SJCRH30 (cell line): ENCODE measurements at places on chromosomes 2 and 18.
A peak's percentile ranks its signal among the peaks of the same experiment; 100 is the strongest.

DNA sequence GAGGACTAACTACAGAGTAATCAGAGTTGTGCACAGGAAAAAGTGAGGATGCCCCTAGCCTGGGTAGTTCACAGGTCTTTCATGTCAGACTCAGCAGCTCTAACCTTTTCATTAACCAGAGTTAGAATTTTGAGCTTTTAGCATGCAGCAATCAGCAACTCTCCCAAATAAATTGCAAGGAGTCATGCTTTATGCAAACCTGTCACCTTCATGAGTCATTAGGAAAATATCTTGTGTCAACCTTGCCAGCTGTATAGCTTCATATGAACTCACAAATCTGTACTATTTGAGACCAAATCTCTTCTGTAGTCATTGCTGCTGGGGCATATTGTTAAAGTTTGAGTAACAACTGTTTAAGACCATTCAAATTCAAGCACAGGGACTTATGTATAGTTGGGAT is 382.3 kb upstream of the NT5C1B start:
- no peak for DNase-seq

GRCh38 chr2:68368654-68369336 is 3.7 kb downstream of the PLEK start:
- peak; percentile 18 for DNase-seq

GRCh38 chr18:75131381-75132000 is 77.4 kb downstream of the PTGR3 start:
- DNase-seq, result no peak

- DNase-seq, result no peak
These were observed 7.8 kb upstream of the CNDP1 start for GRCh38 chr18:74526488-74526887.

DNA sequence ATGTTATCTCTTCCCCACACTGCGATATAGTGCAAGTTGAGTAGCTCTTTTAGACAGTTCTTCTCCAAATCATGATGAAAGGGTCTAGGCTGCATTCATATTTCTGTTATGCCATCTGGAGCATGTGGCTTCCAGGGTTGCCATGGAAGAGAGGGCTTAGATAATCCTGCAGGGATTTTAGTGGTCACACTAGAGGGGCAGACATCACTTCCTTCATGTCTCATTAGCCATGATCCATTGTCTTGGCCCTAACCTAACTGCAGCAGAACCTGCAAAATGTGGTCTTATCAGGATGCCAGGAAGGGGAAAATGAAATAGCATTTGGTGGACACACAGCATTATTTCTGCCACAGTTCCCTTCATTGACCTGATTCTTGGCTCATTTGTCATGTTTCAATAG is 83.1 kb downstream of the ADAM23 start:
- peak; percentile 53 for DNase-seq

DNA sequence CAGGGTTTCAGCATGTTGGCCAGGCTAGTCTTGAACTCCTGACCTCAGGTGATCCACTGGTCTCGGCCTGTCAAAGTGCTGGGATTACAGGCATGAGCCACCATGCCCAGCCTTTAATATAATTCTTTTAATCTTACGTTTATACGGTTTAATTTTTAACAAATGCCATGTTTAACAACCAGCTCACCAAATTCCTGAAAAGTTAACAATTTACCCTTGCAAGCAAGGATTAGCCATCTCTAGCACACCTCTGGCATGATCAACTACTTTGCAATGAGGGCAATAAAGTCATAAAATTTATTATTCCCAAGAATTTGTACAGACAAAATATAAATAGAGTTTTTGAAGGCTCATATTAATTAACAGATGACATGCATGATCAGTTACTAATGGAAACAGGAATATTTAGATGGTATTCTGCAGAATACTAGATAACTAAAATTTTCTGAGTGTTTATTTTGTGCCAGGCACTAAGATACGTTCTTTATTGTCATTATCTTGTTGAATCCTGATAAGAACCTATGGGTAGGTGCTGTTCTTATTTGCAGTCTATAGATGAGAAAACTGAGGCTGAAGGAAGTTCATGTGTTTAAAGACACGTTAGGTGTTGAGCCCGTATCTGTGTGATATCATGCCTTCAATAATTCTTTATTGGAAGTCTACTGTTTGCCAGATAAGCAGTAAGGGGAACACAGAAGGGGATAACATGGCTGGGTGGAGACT is 190.1 kb downstream of the CDCA7 start:
- no peak for DNase-seq

DNA sequence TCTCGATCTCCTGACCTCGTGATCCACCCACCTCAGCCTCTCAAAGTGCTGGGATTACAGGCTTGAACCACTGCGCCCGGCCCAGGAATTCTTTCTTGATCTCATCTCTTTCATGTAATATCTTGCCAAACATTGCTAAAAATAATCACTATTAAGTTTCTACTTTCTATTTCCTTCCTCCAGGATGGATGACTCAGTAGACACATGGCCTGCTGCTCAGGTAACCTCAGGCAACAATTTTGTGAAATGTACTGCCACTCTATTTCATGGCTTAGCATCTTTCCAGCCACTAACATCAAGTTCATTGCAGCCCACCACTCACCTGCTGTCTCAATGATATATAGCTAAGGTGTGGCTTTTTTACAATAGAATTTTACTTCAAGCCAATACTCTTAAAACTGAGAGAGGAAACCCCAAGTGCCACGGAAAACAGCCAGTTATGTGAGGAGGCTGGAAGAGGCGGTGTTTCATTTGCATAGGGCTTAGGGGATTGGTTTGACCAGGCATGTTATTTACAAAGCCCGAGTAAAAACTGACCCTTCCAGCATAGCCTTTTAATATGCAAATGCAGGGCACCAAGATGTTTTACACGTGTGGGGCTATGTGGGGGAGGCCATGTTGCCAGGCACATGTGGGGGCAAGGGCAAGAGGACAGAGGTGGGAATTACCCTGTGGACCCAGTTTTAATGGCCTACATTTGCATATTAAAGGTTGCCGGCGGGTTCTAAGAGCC is 11.3 kb upstream of the SUMO1 start:
- no peak for DNase-seq

DNA sequence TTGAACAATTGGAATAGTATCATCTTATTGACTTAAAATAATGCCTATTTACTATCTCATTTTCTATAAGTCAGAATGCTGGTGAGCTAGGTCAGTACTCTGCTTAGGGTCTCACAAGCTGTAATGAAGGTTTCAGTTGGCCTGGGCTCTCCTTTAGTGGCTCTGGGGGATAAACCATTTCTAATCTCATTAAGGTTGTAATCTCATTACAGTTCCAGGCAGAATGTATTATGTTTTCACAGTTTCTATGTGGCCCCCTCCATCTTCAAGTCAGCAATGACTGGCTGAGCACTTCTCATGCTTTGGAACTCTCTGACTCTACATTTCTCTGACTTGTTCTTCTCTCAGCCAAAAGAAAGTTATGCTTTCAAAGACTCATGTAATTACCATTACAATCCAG is 163.1 kb downstream of the CCDC178 start:
- no peak for DNase-seq

GRCh38 chr2:26523750-26524149 is 45.8 kb upstream of the OTOF start:
- DNase-seq, result no peak
